Dermis blood vessel endothelial cell (primary cell): ENCODE measurements at places on chromosomes 2 and 18. TPM values are rescaled to one million over a fixed set of nuclear protein-coding genes. Genes with fewer than 3 reads are reported as not detected.
A peak's percentile ranks its signal among the peaks of the same experiment; 100 is the strongest.

The CXCR4 gene
- total RNA-seq, result 57.4 and 188 TPM in 2 replicates

GRCh38 chr18:48139431-48140347, 209.2 kb upstream of the SMAD2 start:
- DNase-seq, result no peak

- DNase-seq, result no peak
These were observed 10.5 kb downstream of the MAP3K2 start for GRCh38 chr2:127377262-127377661.

The ZSWIM2 gene
- not detected in 2 replicates for total RNA-seq

DNA sequence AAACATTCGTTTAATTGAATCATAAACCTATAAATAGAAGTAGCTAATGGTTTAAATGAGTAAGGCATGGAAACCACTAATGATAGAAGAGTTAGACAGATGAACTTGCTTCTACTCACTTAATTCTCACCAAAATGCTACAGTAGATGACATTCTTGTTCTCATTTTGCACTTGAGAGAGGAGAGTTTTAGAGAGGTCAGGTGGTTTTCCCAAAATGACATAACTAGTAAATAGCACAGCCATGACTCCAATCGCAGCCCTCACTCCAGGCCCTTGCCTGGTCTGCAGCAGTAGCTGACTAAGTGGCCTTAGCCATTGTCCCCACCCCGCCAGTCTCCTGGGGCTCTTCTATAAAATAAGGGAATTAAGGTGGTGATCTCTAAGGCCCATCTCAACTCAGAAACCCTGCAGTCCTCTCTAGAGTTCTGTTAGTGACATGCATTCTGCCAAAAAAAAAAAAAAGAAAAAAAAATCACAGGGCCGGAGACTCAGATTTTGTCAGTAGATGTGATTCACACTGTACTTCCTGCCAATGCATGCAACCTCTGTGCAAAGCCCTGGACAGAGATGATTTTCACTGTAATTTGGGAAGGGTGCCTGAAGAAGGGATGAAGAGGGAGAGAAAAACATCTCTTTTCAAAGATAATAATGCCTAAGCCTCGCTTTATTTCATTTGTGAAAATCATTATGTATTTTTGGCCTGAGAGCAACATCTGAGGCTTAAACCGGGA, 221.8 kb downstream of the ANAPC1 start:
- DNase-seq, result peak; percentile 24

GRCh38 chr2:215657844-215658243, 222.0 kb upstream of the FN1 start:
- peak; percentile 90 for DNase-seq

GRCh38 chr2:9422321-9423099, 818 bp downstream of the ITGB1BP1 start:
- peak; percentile 52 for DNase-seq

DNA sequence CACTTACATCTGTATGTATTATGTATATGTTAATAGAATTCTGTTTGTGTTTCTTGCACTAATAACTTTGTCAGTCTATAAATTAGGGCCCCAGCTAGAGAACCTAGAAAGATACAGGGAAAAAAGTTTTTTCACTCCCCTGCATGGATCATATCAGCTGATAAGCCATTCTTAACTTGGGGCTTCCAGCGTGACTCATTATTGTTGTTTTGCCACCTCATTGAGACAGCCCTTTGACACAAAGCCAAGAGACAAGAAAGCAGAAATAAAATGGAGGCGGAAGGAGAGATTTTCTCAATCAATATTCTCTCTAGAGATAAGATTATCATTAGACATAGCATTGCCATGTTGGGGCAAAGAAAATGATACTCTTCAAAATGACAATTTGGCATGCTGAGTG, 93.4 kb downstream of the AKAIN1 start:
- no peak for DNase-seq

DNA sequence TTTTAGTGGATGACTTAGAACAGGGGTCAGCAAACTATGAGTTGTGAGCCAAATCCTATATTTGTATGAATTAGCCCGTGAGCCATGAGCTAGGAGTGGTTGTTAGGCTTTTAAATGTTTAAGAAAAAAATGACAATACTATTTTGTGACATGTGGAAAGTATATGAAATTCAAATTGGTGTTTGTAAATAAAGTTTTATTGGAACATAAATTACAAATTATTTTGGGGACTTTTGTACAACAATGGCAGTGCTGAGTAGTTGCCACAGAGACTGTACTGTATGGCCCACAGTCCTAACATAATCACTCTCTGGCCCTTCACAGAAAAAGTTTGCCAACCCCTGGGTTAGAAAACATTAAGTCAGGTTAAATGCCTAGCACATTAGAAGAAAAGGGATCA, 26.1 kb downstream of the ADNP2 start:
- no peak for DNase-seq

DNA sequence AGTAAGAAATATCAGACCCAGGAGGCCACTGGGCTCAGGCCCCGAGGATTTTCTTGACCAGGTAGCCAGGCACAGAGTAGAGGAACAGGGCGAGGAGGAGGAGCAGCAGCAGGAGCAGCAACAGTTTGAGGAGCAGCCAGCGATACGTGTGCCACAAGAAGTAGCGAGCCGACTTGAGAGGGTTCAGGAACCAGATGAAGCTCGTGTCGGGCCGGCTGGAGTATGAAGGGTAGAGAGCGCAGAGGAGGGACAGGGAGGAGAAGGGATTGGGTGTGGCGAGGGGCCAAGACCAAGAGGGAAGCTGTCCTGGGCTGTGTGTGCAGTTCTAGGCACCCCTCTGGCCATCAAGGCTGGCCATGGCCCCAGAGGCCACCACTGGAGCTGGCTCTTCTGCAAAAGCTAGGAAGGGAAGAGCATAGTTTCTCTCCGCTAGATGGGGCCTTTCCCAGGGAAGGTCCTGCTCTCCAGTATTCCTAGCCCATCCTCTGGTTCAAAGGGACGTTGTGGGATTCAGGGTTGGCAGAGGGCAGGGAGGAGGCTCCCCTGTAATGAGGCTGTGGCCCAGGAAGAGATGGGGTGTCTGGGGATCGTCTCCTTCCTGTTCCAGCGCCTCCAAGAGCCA, 17.8 kb downstream of the OTOF start:
- no peak for DNase-seq

DNA sequence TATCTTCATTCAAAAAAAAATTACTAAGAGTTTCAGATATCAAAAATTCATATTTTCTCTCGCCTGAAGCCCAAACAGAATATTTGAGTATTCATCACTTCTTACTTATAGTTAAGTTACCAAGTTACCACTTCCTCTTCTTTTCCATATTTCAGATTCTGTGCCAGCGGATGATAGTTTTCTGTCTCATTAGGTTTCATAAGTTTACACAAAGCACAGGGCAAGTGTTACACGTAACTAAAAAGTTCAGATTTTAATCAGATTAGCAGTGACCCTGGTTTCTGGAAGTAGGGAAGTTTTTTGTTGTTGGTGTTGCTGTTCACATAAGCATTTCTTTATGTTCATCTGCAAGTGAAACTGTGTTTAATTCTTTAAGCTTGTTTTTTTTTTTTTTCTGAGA, 10.2 kb downstream of the AFTPH start:
- no peak for DNase-seq

GRCh38 chr2:147482111-147482895, 362.5 kb upstream of the ACVR2A start:
- DNase-seq, result no peak

The REG3G gene
- not detected in 2 replicates for total RNA-seq

GRCh38 chr2:179239195-179239594, 25.4 kb downstream of the SESTD1 start:
- DNase-seq, result peak; percentile 54

GRCh38 chr2:99609851-99610381, 120.1 kb upstream of the REV1 start:
- DNase-seq, result no peak

DNA sequence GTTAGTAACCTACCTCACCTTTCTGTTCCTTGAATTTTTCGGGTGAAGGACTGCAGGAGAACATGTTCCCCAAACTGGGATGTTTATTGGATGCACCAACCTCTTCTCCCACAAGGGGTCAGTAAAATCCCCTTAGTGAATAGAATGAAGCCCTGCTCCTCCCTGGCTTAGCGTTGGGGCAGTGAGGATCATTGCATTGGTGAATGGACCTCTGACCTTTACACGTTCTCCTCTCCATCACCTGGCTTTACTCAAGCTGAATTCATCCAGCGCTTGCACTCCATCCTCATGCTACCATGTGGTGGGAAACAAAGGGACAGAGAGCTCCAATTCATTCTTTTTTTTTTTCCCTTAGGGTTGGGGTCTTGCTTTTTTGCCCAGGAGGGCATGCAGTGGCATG, 157.2 kb downstream of the MIB1 start:
- peak; percentile 66 for DNase-seq

DNA sequence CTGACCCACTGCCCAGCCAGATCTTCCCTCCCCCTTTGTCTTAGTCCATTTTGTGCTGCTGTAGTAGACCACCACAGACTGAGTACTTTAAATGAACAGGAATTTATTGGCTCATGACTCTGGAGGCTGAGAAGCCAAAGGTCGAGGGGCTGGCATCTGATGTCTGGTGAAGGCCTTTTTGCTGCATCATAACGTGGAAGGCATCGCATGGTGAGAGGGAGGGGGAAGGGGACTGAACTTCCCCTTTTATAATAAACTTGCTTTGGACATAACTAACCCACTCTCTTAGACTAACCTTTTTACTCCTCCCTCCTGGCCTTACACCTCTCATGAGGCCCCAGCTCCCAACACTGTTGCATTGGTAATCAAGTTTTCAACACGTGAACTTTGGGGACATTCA, 83.8 kb downstream of the MAP4K4 start:
- no peak for DNase-seq

GRCh38 chr2:94994914-94995552, 30.5 kb upstream of the MAL start:
- DNase-seq, result no peak

DNA sequence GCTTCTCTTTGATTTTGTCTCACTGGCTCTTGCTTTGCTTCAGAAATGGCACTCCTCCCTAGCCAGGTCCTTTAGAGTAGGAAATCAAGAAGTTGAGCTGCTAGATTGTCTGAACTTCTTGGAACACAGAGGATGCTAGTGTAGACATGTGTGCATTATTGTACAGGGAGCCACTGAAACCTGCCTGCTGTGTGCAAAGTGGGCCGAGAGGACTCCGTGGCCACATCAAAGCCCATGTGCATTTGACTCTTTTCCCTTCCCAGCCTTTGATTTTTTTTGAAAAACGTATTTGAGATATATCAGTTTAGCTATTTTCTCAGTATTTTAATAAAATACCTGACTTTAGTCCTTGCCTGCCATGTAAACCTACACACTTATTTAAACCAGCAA, 83.1 kb downstream of the TMEM247 start:
- no peak for DNase-seq

The MAP2 gene
- total RNA-seq, result 3.9 and 6.0 TPM in 2 replicates

GRCh38 chr18:77129150-77129551, 3.4 kb downstream of the MBP start:
- peak; percentile 55 for DNase-seq
